ENCODE measurements at places on chromosomes 2 and 18. TPM values are rescaled to one million over a fixed set of nuclear protein-coding genes. Genes with fewer than 3 reads are reported as not detected.

- DNase-seq, result no peak
Observed at GRCh38 chr2:27875089-27875881, 14.9 kb downstream of the RBKS start.

- DNase-seq, result no peak
Observed at GRCh38 chr2:40937284-40937683, 485.4 kb upstream of the SLC8A1 start.

GRCh38 chr2:61380056-61380881, 90.6 kb downstream of the USP34 start:
- DNase-seq, result no peak

DNA sequence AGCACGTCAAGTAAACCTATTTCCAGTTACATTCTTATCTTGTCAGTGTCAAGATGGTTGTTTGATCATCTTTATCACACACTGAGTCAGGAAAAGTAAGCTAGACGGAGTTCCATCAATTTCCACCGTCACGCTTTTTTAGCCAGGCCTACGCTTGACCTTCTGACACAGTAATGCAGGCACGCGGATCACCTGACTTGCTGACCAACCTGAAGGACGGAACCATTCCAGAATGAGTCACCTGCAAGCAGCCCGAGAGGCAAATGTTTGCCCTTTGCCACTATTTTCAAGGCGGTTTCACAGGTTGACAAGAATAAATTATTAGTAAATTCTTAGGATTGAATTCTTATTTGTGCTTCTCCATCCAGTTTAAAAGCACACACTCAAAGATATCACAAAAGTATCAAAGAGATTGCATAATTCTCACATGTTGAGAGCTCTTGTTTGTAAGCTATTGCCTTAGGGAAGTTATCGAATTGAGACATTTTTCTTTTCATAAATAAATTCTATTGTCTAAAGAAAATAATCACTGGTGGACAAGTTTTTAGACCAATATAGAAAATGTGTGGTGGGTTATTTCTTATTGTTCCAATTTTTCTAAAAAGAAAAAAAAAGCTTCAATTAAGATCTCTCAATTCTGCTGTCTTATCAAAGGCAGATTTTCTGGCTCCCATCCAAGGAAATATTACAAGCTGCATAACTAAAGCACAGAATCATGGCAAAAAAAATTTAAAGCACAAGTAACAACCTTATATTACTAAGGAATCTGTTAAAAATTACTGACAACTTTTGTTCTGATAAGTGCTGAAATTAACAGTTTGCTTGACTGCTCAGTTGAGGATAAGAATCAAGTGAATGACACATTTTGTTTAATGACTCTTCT, 31.9 kb downstream of the UXS1 start:
- DNase-seq, result no peak

GRCh38 chr18:44842588-44843412, 162.1 kb downstream of the SETBP1 start:
- DNase-seq, result no peak

- DNase-seq, result no peak
Observed at GRCh38 chr18:58025733-58026132, 18.3 kb upstream of the NEDD4L start.

DNA sequence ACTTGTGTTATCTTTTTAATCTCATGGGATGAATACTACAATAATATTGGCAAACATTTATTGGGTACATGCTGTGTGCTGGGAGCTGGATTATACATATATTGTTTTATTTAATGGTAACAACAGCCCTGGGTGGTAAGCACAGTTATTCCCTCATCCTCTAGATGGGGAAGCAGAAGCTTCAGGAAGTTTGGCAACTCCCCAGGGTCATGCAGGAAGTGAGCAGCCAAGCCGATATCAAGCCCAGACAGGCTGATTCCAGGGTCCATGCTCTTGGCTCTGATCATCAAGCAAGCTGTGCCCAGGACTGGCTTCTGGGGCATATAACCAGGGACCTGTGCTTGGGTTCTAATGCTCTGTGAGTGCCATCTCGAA, 155.8 kb downstream of the ZNF516 start:
- DNase-seq, result no peak

GRCh38 chr18:53534695-53535094, 689.8 kb downstream of the MBD2 start:
- no peak for DNase-seq

DNA sequence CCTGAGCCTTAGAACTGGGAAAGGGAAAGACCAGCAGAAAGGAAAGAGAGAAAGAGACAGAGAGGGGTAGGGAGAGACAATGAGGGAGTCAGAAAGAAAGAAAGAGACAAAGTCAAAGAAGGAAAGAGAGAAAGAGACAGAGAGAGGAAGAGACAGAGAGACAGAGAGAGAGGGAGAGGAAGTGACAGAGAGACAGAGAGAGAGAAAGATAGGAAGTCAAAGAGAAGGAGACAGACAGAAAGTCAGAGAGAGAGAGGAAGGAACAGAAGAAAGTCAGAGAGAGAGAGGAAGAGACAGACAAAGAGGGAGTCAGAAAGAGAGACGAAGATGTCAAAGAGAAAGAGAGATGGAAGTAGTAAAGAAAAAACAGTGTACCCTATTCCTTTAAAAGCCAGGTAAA, 261.8 kb downstream of the WDPCP start:
- DNase-seq, result no peak

GRCh38 chr2:101463911-101464641, 10.8 kb downstream of the RFX8 start:
- DNase-seq, result no peak

- no peak for DNase-seq
Observed at GRCh38 chr2:238114331-238114841, 14.2 kb downstream of the ESPNL start.

DNA sequence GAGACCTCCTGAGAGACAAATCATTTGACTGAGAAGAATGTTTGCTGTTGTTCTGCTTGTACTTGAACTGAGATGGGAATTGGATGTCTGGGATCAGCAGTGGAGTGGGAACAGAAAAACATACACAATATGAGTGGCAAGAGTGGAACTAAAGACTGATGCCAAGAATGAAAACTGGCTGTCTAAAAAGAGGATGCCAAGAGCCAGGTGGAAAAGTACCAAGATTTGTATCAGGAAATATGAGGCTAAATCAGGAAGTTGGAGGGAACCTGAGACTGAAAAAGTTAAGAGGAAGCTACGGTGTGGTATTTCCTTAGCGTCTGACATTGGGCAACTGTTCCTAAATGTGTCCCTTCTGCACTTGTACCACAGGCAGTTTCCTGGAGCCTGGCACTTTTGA, 440.9 kb upstream of the CELF4 start:
- DNase-seq, result no peak

- DNase-seq, result no peak
Observed at GRCh38 chr18:11955239-11956029, 25.9 kb upstream of the IMPA2 start.

DNA sequence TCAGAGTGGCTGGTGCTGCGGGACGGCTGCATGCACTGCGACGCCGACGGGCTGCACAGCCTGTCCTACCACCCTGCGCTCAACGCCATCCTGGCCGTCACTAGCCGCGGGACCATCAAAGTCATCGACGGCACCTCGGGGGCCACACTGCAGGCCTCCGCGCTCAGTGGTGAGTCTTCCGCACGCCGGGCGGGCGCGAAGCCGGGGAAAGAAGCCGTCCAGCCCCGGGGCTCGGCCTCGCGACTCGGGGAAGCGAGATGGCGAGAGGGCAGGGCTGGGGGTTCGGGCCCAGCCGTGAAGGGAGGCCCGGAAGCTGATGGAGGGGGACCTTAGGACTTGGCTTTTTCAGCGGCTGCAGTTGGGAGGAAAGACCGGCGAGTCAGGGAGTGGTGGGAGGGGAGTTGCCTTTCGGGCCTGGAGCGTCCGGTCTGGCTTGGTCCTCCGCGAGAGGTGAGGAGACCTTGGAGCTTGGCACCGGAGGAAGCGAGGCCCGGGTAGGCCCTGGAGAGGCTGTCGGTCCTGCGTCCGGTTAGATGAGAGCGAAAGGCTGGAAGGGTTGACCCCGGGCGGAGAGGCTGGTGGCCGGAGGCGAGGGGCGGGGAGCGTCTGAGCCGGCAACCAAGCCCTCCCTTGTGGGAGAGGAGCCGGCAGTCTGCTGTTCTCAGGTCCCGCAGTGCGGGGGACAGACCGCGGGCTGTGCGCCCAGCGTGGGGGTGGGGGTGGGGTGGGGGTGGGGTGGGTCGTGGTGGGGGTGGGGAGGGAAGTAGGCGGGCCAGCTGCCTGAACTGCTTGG, 691 bp downstream of the BIRC6 start:
- DNase-seq, result peak; percentile 21

DNA sequence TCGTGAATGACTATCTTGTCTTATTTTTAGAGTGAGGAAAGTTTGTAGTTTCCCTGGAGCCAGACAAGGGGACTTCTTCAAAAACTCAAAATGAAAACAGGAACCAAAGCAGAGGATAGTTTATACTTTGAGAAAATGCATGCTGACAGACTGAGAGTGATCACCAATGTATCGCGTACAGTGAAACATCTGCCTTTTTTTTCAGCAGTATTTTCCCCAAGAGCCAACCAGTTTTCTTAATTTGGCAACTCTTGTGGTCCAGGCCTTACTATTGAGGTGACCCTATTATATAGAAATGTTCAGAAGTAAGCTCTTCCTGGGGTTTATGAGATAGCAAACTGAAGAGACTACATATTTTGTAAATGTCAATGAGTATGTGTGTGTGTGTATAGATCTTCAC, 153.7 kb upstream of the VRK2 start:
- DNase-seq, result no peak

- no peak for DNase-seq
Observed at GRCh38 chr2:227292314-227292713, 32.7 kb upstream of the MFF start.

GRCh38 chr2:179558010-179558934, 293.6 kb upstream of the SESTD1 start:
- no peak for DNase-seq

DNA sequence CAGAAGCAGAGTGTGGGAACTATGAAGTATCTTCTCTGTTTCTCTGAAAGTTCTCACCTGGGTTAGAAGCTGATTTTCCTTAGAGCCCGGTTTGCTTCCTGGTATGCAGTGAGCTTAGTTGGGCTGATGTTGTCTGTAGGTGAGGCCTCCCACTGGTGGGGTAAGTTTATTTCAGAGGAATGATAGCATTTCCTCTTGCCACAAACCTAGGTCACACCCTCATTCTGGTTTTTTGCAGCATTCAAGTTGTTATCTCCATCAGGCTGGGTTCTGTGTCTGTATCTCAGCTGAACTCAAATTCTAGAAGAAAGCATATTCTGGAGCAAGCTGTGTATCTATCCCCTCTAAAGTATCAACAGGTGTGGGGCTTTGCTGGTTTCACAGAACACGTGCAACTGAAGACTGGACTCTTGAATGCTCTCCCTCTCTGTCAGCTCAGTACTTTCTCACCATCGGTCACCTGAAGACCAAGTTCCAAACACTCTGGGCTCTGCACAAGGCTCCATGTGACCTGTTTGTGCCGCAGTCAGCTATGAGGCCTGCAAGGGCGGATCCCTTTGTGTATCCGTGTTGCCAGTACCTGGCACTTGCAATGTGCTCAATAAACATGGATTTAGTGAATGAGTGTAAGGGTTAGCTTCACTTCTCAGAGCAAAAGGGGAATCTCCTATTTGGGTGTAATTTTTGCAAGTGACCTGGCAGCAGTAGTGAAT, 49.5 kb upstream of the MBOAT2 start:
- no peak for DNase-seq

- DNase-seq, result no peak
Observed at GRCh38 chr18:4510160-4510559, 55.1 kb upstream of the DLGAP1 start.

Gene NEMP2
- 11.9 TPM for polyA plus RNA-seq

Gene NCKAP5
- 8.1 TPM for polyA plus RNA-seq

Gene TNFAIP6
- polyA plus RNA-seq, result 1.1 TPM

Gene KLHL41
- polyA plus RNA-seq, result 0.76 TPM

Gene SERPINB3
- polyA plus RNA-seq, result not detected

Gene HOXD13
- polyA plus RNA-seq, result not detected

Gene SLC19A3
- polyA plus RNA-seq, result 10.3 TPM

Gene RTKN
- 94.5 TPM for polyA plus RNA-seq

Gene ABCB11
- polyA plus RNA-seq, result 0.27 TPM

Gene TWIST2
- 4.5 TPM for polyA plus RNA-seq

Gene SLC4A3
- polyA plus RNA-seq, result 7.6 TPM

Gene AAK1
- polyA plus RNA-seq, result 26.9 TPM

Gene MOCOS
- polyA plus RNA-seq, result 0.72 TPM

Data from left renal cortex interstitium (tissue), 4 donors.